Fibroblast of the conjunctiva (primary cell): ENCODE measurements at places on chromosomes 11 and 22.
A peak's percentile ranks its signal among the peaks of the same experiment; 100 is the strongest.

- DNase-seq: no peak
These were observed 658 bp downstream of the C11orf71 start for GRCh38 chr11:114399490-114400215.

DNA sequence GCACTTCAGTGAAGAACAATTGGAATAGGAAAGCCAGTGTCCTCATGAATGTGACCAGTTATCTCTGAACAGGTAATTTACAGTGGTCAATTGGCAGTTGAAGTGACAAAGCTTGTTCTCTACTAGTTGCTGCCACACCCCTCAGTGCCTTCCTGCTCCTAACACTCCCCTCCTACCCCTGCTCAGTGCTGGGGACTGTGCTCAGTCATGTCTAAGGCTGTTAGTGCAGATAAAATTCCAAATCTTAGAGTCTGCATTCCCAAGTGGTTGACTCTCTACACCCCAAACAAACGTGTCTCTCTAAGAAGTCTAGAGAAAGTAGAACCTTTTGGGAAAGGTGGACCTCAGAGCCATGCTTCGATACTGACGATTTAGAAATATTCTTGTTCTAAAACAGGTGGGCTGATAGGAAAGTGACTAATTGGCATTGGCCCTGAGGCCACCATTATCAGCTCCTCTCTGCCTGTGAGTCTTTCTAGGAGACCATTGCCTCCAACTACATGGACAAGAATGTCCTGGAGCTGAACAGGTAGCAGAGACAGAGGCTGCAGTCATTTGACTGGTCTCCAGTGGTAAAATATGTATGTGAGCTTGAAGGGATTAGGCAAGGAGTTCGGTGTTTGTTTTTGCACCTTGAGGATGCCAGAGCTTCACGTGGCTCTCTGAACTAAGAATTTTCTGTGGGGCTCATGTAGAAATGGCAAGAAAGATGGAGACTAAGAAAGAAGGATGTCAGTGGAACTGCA, 22.1 kb upstream of the NNMT start:
- DNase-seq: no peak

GRCh38 chr11:94595076-94595475, 27.9 kb downstream of the PIWIL4 start:
- DNase-seq: no peak

DNA sequence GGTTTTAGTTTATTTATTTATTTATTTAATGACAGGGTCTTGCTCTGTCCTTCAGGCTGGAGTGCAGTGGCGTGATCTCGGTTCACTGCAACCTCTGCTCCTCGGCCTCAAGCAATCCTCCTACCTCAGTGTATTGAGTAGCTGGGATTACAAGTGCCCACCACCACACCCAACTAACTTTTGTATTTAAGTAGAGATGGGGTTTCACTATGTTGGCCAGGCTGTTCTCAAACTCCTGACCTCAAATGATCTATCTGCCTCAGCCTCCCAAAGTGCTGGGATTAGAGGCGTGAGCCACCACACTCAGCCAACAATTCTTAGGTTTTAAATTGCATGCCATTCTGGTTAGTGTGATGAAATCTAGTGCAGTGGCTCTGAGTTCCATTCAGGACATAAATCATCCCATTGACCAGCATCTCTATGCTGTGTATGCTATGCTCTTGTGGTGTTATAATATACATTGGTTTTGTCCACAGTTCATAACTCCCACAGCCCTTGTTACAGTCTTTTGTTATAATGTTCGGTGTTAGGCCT, 28.5 kb downstream of the ZNF280B start:
- no peak for DNase-seq

- no peak for DNase-seq
These were observed 286.0 kb downstream of the FAT3 start for GRCh38 chr11:92510591-92510990.

DNA sequence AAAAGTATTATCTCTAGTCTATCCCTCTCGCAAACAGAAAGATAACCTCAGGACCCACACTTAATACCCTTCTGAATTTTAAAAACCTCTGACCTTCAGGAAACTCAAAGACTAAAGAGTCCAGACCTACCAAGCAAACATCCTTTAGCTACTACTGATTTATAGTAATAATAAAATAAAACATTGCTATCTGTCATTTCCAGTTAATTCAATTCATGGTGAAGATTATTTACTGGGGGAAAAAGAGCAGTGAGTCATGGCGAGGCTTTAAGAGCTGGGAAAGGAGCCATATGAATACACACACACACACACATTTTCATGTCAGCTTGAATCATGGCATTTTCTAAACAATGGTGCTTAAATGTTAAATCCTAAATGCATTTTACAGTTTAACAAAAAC, 87.1 kb downstream of the FAM76B start:
- DNase-seq: peak; percentile 87

DNA sequence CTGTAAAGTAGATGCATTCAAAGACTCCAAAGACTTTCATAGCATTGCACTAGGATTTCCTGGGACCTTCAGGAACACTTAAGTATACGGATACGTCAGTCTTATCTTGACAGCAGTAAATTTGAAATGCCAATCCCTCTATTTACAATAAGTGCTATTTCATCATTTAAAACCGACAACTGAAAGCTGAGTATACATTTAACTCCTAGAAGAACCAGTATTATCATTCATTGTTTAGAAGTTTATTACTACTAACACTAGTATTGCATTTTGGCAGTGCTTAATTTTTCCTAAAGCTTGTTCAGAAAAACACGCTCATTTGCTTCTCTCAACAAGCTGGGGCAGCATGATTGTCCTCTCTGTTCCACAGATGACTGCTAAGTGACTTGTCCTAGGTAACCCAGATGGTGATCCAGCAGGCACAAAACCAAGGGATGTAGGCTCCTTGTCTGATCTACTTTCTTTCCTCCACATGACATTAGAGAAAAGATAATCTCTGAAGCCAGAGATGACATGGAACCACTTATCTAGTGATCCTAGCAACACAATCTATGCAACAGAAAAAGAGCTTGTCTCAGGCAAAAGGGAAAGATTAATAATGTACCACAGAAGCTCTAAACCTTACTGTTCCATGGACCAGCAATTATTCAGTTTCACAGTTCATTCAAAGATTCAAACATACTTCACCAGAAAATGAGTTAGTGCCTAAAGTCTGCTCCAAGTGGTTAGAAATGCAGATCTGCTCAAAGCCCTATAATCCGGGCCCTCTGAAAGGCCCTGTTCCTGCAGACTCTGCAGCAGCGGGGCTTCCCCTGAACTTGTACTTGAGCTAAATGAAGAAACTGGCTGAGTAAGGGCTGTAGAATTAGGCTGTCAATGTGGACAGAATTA, 5.2 kb downstream of the MAML2 start:
- no peak for DNase-seq

- no peak for DNase-seq
These were observed 25.6 kb downstream of the MMP13 start for GRCh38 chr11:102929972-102930371.

GRCh38 chr11:84316866-84317555, 1030.8 kb upstream of the CCDC90B start:
- no peak for DNase-seq

DNA sequence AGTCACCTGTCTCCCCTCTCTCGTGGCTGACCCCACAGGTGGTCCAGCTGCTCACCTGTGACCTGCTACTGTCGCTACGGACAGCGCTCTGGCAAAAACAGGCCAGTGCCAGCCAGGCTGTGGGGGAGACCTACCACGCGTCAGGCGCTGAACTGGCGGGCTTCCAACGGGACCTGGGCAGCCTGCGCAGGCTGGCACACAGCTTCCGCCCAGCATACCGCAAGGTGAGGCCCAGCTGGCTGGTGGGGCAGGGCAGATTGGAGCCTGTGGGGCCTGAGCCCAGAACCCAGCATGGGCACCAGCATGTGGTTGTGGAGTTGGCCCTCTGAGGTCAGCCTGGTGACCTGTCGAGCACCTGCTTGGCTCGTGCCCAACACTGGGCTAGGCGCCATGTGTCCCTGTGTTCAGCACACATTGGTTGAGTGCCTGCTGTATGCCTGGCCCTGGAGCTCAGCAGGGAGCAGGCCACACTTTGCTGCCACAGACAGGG, 11.9 kb downstream of the SHISA8 start:
- DNase-seq: no peak

DNA sequence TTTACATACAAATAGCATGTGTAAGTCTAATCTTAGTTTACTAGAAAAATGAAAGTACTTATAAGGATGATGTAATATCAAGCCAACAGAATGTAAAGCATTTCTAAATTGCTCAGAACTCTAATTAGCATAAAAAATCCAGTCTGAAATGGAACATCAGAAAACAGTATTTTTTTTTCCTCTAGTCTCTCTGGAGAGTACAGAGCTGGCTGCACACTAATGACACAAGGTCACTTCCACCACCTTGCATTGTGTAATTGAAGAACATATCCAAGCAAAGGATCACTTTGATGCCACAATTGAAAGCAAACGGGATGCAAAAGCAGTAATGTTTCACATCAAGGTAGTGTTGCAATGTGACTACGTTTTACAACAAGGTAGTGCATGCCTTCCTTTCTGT, 548.0 kb upstream of the LUZP2 start:
- no peak for DNase-seq

DNA sequence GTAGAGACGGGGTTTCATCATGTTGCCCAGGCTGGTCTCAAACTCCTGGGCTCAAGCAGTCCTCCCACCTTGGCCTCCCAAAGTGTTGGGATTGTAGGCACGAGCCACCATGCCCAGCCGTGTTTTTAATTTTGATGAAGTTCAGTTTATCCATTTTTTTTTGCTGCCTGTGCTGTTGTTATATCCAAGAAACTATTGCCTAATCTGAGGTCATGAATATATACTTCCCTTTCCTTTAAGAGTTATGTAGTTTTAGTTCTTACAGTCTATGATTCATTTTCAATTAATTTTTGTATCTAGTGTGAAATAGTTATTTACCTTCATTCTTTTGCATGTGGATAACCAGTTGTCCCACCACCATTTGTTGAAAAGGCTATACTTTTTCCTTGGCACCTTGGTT, 50.3 kb upstream of the SORL1-AS1 start:
- DNase-seq: no peak

DNA sequence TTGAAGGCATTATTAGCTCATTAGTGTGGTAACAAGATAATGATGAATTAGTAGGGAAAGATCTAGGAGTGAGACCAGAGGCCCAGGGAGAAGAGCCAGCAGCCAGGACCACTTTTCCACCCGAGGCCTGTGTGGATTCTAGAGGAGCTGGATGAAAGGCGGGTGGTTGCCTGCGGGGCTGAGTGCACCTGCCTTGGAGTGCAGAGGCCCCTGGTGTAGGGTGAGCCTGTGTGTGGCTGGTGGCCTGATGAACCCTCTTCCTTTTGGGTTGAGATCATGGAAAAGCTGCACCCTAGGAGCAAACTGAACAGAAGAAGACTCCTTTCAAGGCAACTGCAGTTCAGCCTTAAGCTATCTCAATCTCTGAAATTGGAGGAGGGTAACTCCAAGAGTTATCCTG, 5.9 kb upstream of the TP53AIP1 start:
- no peak for DNase-seq

- no peak for DNase-seq
These were observed 60.6 kb upstream of the PPP6R3 start for GRCh38 chr11:68399916-68400315.

DNA sequence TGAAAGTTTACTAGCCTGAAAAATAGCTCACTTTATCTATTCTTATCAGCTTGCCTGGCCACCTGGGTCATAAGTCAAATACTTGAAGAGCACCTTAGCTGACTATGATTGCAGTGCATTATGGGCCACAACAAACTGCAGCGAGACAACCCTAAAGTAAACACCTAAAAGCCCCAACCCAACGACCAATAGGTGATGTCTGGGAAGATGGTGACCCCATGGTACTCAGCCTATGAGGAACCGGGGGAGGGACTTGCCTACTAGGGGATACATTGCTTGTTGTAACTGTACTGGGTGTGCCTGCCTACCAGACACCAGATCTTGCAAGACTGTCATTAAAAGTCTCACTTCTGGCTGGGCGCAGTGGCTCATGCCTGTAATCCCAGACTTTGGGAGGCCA, 35.6 kb upstream of the APOBEC3A start:
- no peak for DNase-seq

DNA sequence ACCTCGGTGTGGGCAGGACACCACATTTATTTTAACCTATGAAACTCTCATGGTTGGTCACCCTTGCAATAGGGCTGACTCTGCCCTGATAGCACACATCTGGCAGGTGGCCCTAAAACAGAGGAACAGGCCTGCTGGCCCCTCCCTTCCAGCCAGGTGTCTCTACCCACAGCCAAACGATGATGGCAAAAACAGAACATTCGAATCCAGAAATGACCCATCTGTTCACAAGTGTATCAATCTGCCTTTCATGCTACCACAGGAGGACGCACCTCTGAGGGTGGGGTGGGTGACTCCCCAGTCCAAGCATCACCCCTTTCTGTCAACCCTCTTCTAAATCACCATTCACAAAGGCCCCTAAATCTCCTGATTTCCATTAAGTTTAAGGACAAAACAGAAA, 118.1 kb downstream of the ETS1 start:
- no peak for DNase-seq

DNA sequence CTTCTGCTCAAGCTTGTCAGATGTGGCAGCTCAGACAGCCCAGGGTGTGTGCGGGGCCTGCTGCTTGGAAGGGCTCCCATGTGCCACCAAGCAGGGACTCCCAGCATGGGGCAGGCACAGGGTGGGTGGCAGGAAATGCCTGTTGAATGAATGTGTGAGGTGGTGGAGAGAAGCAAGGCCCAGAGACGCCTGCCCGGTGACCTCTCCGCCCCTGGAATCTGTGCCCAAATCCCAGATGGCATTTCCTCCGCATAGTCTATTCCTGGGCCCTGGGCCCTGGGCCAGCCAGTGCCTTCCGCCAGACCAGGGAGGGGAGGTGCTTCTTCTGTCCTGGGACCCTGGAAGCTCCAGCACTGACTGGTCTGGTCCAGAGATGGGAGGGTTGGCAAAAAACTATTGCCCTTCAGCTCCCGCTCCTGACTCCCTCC, 3.7 kb downstream of the CST6 start:
- no peak for DNase-seq

DNA sequence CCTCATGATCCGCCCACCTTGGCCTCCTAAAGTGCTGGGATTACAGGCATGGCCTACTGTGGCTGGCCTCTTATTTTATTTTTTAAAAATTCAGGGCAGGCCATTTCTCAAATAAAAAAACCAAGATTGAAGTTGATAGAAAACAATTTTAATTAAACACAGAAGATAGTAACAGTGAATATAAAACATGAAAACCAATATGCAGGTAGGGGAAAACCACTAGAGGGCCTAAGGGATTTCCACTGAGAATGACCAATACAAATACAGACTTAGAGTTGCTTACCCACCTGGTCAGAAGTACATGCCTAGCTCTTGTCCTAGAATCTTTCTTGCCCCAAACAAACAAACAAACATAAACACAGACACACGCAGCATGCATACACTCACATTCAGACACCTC, 1.7 kb upstream of the RTCB start:
- no peak for DNase-seq

GRCh38 chr11:457111-457760, 7.2 kb downstream of the PTDSS2 start:
- DNase-seq: no peak

DNA sequence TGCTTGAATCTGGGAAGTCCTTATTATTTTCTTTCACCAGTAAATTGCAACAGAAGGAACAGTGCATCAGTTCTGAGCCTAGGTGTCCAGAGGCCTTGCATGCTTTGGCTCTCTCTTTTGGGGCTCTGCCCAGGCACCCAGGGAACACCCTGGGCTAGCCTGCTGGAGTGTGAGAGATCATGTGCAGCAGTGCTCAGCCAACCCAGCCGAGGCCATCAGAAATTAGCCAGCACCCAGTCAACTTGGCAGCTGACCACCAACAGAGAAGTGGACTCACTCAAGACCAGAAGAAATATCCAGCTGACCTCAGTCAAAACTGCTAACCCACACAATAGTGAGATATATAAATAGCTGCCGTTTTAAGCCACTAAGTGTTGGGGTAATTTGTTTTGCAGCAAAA, 11.2 kb upstream of the P4HA3 start:
- DNase-seq: no peak

- no peak for DNase-seq
These were observed 177.1 kb upstream of the RAG2 start for GRCh38 chr11:36775130-36775529.
